Inflammatory macrophage treated with lipopolysaccharide for 1 hour (primary cell): ENCODE measurements at places on chromosomes 12 and 14.

DNA sequence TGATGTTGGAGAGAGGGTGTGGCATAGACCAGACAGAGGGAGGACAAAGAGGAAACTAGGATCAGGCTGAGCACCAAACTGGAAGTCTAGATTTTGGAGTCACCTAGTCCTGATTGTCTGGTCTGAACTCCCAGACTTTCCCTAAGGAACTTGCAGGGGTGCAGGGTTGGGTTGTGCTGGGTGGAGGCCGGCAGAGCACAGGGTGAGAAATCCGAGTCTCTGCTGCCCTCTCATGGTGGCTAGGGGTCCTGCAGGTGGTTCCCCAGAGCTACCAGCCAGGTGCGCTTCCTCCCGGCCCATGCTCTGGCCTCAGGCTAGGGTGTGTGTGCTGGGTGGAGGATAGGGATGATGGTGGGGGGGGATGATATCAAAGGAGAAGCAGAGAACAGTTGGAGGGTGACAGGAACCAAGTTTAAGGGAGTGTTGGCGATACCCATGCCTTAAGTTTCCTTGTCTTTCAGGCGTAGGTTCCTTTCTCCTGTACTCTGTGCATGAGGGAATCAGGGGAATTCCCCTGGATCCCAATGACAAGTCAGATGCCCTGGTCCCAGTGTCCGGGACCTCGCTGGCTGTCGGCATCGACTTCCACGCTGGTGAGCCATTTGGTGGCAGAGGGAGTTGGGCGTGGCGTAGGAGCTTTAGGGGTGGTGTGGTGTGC, 33.5 kb upstream of the NXPH4 start:
- peak; percentile 39 for DNase-seq

GRCh38 chr12:89731089-89731488, 22.5 kb upstream of the ATP2B1 start:
- DNase-seq = no peak

DNA sequence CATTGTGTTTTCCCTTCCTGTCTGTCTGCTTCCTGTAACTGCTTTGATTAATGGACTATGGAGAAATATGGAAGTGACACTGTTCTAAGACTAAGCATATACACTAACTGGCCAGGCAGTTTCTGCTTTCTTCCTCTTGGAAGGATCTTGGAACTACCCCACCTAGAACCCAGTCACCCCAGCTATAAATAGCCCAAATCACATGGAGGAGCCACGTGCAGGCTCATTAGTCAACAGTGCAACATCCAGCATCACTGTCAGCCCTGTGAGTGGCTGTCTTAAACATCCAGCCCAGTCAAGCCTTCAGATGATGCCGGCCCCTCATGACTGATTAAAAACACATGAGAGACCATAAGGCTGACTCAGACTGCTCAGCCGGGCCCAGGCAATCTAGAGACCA, 39.2 kb downstream of the BCAT1 start:
- peak; percentile 99 for DNase-seq

DNA sequence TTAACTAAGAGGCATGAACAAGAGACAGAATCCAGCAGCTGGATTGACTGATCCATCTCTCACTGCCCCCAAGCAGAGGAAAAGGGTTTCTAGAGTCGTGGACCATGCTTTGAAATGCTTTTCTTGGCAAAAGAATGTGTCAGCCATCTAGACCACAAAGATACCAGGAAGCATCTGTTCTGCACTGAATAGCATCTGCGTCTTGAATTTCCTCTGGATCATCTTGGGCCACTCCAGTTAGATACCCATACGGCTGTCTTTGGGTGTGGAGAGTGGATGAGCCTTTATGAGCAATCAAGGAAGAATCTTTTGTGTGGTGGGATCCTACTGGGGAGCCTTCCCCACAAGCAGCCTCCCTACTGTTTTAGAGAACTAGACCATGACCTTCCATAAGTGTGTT, 16.0 kb upstream of the RFX4 start:
- no peak for DNase-seq

- DNase-seq = no peak
These were observed 96.6 kb downstream of the EMP1 start for GRCh38 chr12:13293096-13293495.

DNA sequence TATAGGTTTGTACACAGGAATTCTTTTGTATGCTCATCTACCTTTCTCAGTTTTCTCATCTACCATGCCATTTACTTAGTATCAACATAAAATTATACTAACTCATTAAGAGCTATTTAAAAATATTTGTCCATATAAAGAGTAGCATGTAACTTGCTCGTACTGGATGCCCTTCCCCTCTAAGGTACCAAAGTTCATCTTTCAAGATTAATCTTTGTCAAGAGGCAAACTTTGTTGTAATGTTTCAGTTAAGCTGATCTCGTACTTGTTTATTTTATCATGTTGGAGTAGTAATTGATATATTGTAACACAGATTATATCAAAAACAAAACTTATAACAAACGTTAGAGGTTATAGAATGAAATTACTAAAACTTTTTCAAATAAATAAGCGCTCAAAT, 128.5 kb downstream of the PIK3C2G start:
- DNase-seq = no peak

- no peak for DNase-seq
These were observed 51.6 kb downstream of the AEBP2 start for GRCh38 chr12:19490908-19491307.

- no peak for DNase-seq
These were observed 10.8 kb upstream of the ISM2 start for GRCh38 chr14:77509366-77509765.

DNA sequence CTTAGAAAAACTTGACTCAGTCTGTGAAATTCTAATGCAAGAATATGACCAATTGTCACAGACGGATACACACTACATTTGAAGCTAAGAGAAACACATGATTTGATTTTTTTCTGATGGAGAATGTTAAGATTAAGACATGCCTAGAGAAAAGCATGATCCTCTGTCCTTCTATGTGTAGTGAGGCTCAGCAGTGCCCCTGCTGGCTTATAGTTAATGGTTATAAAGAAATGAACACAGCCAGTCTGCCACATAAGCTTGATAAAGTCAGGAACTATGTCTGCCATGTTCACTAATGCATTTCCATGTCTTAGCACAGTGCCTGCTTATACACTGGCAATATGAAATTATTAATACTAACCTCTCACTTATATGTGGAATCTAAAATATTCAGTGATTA, 168.1 kb upstream of the DAAM1 start:
- peak; percentile 16 for DNase-seq

- DNase-seq = no peak
These were observed at the start of gene CACNB3 for GRCh38 chr12:48817873-48818830. TSS of gene CACNB3 (plus strand) at chr12:48818496. CDS start at chr12:48818930, 434 bp downstream.

GRCh38 chr14:73753124-73753886, 39.1 kb upstream of the PNMA1 start:
- DNase-seq = no peak

- no peak for DNase-seq
These were observed 171.8 kb downstream of the DUSP6 start for GRCh38 chr12:89180496-89180895.

DNA sequence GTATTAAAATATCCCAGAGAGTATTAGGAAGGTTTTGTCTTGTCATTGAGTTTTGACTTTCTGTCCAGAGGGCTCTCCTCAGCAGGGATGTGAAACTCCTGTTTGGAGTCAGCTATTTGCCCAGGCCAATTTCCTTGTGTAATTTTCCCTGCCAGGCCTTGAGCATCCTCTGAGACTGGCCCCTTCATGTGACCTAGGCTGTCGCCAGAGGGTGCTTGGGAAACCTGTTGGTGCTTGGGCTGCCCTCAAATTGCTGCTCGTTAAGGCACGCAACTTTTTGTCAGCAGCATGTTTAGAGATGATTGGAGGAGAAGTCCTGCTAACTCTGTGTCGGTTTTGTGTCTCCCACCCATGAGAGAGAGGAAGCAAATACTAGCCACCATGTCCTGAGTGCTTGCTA, 39.1 kb downstream of the IQSEC3 start:
- no peak for DNase-seq

DNA sequence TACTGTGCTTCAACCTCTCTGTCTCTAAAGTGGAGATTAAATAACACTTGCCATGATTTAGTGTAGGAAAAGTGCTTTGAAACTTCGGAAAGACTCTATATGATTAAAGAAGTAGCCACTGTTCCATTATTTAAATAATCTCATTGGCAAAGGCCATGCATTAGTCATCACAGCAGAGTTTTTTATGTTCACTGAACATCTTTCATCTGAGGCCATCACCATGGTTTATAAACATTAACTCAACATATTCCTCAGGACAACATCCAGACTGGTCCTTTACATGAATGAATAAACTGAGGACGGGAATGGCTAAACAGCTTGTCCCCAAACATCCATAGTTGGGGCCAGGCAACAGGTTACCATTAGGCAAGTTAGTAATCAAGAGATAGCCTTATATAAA, 124.6 kb upstream of the FRMD6 start:
- no peak for DNase-seq

DNA sequence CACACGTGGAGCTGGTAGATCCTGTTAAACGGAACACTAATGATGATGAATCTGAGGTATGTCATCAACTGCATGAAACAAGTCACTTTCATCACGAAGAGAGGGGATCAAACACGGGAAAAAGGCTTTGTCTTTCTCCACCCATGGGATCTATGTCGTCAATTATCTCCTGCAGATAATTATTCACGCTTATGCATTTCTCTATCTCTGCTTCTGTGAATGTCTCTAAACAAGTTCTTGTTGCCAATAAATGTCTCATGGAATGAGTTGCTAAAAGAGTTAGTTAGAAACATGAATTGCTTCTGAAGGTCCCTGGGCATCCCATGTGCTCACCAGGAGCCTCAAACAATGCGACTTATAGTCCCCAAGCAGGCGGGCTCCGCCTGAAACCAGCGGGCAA, 1228.2 kb upstream of the TMEM132C start:
- no peak for DNase-seq

DNA sequence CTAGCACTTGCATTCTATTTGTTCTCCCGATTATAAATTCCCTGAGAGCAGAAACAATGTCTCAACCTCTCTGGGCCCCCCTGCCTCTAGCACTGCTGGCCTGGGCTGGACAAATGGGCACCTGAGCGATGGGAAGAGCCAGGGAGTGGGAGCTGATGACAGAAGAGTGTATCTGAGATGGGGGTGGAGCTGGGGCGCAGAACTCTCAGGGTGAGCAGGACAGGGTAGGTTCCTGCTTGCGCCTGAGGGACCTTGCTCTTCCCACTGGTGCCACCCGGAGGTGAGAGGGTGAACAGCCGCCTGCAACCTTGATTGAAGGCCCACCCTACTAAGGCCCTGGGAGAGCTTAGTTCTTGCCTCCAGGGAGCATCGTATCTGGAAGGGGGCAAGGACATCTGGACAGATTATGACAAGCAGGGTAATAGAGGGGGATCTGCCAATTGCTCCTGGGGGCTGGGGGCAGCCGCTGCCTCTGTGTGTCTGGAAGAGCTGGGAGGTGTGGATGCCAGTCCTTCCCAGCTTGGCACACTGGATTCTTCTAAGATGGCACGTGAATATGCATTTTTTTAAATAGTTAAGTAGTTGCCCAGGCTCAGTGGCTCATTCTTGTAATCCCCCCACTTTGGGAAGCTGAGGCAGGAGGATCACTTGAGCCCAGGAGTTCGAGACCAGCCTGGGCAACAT, 43.0 kb upstream of the TSPAN9 start:
- peak; percentile 23 for DNase-seq

GRCh38 chr12:26704214-26704613, 128.8 kb downstream of the ITPR2 start:
- DNase-seq = no peak

- peak; percentile 35 for DNase-seq
These were observed 769 bp downstream of the FKBP4 start for GRCh38 chr12:2795291-2796186.

DNA sequence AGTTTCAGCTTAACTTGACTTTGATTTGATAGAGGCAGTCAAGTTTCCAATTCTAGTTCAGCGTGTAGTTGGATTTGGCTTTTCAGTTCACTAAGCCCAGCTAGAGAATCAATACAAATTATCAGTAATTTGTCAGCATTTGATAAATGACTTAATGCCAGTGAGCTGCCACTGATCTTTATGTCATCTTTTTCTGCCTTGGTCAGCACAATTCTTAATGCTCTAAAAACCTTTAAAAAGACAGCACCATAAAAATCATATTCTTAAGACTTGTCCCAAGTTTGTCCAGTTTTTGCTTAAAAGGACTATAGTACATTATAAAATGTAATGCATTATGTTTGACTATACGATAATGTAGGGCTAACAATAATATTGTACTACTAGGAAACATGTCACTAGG, 920.5 kb downstream of the LRFN5 start:
- no peak for DNase-seq
